ENCODE measurements at places on chromosomes 11 and 22.

GRCh38 chr11:65716774-65717405 lies 3.7 kb downstream of the RNASEH2C start:
- no peak for DNase-seq

- DNase-seq: no peak
Measured at GRCh38 chr11:22786475-22786874, 43.1 kb downstream of the SVIP start.

DNA sequence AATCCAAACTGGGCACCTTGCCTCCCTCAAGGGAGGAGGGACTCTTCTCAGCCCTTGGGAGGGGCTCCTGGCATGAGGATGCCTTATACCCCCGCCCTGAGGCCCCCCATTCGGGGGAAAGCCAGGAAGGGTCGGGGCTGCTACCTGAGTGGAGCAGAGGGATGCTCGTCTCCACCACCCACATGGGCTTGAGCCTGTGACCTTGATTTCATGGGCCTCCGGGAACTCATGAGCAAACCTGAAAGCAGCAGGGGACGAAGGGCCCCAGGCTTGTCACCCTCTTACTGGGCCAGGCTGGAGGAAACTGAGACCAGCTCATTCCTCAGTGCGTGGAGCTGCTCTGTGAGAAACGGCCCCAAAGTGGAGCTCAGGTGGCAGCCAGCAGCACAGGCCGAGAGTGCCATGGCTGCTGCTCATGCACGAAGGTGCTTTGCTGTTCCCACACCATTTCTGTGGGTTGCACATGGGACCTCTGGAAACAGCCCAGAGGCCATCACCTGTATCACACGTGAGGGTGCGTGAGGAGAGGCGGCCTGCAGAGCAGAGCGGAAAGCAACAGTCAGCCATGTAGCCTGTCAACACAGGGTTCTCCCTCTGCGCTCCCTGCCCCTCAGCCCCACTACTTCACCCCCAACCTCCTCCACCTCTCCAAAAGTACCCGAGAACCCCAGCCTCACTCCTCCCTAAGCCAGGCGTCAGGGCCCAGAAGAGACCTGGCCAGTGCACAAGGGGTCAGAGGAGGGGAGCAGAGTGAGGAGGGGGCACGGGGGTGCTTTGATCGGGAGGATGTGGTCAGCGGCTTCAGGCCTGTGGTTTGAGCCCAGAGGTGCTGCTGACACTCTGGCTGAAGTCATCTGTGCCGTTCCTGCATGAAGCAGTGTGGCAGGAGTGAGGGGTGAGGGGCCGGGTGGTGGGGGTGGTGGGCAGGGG lies 14.1 kb upstream of the IL2RB start:
- no peak for DNase-seq

DNA sequence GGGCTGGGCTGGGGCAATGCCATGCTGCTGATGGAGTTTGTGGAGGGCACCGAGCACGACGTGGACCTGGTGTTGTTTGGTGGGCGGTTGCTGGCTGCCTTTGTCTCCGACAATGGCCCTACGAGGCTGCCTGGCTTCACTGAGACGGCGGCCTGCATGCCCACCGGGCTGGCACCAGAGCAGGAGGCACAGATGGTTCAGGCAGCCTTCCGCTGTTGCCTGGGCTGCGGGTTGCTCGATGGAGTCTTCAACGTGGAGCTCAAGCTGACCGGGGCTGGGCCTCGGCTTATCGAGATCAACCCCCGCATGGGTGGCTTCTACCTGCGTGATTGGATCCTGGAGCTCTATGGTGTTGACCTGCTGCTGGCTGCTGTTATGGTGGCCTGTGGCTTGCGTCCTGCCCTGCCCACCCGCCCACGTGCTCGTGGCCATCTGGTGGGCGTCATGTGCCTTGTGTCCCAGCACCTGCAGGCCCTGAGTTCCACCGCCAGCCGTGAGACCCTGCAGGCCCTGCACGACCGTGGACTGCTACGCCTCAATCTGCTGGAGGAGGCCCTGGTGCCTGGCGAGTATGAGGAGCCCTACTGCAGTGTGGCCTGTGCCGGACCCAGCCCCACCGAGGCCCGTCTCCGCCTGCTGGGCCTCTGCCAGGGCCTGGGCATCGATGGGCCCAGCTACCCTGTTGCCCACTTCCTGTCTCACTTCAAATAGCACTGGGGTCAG lies 4.2 kb upstream of the RPS6KB2 start:
- DNase-seq: no peak

DNA sequence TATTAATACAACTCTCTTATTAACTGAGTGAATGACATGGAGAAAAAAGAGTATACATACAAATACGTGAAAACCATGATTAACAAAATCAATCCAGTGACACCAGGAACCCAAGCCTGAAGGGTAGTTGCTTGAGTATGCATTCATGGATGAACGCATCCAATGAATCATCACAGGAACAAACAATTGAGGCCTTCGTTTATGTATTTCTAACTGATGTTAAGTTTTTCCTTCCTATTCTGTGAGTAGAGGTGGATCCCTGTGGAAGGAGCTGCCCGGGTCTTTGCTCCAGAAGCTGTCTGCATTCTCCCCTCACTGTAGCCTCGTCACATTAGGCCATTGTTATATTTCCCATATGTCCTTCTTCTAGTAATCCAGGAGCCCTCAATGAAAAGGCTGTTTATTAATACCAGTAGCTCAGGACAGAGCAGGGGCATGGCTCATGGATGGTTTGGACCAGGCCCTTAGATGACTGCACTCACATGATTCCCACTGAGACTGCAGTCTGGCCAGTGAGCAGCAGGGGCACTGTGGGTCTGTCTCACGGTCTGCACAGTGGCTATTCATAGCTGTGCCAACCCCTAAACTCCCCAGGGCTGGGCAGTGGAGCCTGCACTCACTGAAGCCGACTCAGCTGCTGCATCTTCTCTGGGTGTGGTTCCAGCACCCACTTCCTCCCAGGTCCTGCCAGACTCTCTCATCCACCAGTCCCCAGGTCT lies 128.1 kb upstream of the TOP3B start:
- peak; percentile 46 for DNase-seq

GRCh38 chr11:63888170-63889086 lies 28.5 kb downstream of the RCOR2 start:
- DNase-seq: no peak

DNA sequence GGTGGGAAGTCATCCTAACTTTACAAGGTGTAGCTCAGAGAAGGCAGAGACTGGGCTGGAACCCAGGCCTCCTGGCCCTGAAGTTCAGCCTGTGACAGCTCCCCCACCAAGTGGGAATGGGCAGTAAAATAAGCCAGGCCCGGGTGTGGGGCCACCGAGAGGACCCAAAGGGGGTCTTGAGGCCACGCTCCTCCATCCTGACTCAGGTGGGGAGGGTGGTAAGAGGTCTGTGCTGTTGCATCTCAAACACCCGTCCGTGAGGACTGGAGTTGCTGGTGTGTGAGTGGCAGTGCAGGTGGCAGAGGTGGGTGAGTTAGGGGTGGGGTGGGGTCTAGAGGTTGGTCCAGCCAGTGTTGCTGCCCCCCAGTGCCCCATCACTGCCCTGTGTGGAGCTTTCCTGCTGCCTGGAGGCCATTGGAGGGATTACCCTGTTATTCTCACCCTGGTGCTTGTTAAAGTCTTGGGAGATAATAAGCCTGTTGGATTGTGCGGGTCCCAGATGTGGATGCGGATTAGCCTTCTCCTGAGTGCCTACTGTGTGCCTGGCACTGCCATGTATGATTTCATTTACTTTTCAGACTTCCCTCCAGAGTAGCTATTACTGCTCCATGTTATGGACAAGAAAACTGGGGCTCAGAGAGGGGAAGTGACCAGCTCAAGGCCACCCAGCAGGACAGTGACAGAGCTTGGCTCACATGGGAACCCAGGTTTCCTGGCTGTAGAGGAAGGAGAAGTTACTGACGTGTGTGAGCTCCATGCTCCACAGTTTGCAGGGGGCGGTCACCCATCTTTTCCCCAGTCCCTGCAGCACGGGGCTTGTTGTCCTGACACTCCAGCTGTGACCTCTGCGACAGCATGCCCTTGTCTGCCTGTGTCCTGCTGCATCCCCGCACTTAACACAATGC lies 12.9 kb downstream of the SERPINH1 start:
- no peak for DNase-seq

DNA sequence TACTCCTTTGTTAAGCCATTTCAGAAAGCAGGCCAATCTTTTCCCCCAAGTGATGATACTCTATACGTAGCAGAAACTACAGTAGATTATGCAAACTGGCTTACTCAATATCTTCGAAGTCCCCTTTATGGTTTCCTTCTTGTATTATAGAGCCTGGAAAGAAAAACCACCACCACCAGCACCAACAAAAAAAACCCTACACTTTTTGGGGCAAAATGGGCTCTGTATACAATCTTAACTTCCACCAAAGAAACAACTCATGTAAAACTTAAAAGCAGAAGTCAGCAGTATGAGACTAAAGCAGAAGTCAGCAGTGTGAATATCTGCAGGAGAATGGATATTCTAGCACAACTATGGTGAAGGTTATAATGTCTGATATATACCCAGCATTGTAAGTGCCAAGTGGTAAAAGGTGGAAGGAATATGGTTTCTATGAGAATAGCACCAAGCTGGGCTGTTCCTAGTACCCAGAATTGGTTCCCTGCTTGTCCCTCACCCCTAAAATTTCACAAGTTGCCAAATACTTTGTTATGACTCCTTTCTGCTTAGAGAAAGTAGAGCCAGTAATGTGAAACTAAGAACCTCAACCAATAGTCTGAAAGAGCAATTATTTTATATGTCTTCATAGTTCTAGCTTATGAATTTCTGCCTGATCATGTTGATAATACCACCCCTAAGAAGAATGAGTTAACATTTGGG lies 252.1 kb downstream of the SBF2 start:
- DNase-seq: no peak

Measured in HCT116 (cell line).